ENCODE measurements at places on chromosomes 16 and 17.

- no peak for DNase-seq
Observed at GRCh38 chr16:49600976-49601375, 227.4 kb downstream of the C16orf78 start.

GRCh38 chr17:44362949-44363612 lies 572 bp downstream of the FAM171A2 start:
- DNase-seq, result no peak

DNA sequence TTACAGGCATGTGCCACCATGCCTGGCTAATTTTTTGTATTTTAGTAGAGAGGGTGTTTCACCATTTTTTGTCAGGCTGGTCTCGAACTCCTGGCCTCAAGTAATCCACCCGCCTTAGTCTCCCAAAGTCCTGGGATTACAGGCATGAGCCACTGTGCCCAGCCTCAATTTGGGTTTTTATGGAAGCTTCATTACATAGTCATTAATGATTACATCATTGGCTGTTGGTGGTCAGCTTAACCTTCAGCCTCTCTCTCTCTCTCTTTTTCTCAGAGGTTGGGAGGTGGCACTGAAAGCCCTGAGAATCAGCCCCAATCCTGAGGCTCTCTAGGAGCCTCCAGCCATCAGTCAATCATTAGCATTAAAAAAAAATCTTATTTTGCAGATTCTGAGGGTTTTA lies 45.3 kb downstream of the C17orf58 start:
- DNase-seq, result no peak

DNA sequence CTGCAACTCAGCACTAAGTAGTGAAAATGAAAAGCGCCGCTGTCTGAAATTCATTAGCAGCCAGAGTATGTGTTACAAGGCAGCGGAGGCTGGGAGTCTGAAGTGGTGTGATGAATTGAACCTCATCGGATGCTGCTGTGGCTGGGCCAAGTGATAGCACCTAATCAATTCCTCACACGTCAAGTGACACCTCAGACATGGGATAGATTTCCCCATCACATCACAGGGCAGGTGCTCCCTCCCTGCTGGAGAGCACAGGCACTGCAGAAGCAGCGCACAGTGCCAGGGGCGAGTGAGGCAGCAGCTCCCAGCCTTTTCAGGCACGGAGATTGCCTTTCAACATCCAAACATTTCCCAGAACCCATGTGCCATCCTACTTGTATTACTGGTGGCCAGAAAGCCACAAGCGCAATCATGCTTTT lies 32.2 kb downstream of the DRC3 start:
- DNase-seq, result no peak

DNA sequence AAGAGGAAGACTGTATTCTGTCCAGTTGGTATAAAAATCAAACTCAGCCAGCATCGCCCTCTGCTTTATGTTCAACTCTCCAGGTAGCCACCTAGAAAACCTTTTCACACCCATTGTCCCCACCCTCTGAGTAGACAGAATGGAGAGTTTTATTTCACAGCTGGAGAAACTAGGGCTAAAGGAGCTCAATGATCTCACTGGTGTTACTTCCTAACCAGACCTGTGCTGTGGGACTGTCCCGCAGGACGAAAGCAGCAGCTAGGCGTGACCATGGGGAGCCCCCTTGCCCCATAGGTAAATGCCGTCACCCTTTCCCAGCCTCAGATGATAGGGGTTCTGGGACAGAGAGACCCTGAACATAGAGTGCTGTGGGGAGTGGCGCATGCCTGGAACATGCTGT lies 67.7 kb downstream of the CYLD start:
- no peak for DNase-seq

- no peak for DNase-seq
Observed at GRCh38 chr17:41600318-41600717, 12.2 kb downstream of the KRT16 start.

GRCh38 chr17:68498479-68499326 lies 13.5 kb upstream of the PRKAR1A start:
- DNase-seq, result no peak

GRCh38 chr16:14180481-14180944 lies 109.4 kb downstream of the MRTFB start:
- no peak for DNase-seq

DNA sequence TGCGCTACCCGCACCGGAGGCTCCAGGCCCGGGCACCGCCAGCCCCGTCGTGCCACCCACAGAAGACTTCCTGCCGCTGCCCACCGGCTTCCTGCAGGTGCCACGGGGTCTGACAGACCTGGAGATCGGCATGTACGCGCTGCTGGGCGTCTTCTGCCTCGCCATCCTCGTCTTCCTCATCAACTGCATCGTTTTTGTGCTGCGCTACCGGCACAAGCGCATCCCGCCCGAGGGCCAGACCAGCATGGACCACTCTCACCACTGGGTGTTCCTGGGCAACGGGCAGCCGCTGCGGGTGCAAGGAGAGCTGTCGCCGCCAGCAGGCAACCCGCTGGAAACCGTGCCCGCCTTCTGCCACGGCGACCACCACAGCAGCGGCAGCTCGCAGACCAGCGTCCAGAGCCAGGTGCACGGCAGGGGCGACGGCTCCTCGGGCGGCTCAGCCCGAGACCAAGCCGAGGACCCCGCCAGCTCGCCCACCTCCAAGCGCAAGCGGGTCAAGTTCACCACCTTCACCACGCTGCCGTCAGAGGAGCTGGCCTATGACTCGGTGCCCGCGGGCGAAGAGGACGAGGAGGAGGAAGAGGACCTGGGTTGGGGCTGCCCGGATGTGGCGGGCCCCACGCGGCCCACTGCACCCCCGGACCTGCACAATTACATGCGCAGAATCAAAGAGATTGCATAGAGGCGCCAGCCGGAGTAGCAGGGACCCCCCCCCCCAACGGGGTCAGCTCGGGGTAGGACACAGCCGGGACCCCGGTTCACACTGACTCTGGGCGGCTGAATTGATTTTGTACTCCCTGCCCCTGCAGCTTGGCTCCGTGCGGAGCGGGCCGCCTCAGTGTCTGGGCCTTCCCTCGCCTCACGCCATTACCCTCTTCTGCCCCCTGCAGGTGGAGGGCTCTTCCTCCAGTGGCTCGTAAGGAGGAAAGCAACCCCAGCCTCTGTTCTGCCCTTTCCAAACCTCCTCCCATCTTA lies 58.5 kb downstream of the TMEM132E start:
- peak; percentile 78 for DNase-seq

DNA sequence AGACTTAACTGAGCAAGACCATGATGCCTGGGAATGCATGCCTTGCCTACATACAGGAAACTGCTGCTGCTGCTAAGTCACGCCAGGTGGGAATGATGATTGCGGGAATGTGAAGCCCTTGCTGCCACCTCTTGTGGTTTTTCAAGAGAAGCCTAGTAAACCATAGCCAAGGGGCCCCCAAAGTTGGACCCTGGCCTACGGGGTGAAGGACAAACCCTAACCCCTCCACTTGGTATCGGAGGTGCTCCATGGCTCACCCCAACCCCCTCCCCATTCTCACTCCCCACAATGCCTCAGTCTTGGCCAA lies 233.9 kb downstream of the ZNF423 start:
- no peak for DNase-seq

- DNase-seq, result no peak
Observed at GRCh38 chr17:79671085-79671694, 59.6 kb upstream of the ENPP7 start.

DNA sequence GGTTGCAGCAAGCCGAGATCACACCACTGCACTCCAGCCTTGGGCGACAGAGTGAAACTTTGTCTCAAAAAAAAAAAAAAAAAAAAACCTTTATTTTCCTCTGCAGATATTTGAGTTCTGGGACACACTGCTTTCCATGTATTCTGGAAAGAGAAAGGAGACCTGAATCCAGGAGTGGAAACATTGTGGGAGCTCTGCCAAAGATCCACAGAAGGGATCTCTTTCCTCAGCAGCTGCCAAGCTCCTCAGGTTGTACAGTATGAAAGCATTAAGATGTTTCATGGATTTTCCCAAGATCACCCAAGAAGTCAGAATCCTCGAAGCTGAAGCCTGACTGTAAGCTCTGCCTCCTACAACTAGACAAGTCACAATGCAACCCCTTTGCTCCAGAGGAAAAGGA lies 13.5 kb downstream of the NPRL3 start:
- no peak for DNase-seq

DNA sequence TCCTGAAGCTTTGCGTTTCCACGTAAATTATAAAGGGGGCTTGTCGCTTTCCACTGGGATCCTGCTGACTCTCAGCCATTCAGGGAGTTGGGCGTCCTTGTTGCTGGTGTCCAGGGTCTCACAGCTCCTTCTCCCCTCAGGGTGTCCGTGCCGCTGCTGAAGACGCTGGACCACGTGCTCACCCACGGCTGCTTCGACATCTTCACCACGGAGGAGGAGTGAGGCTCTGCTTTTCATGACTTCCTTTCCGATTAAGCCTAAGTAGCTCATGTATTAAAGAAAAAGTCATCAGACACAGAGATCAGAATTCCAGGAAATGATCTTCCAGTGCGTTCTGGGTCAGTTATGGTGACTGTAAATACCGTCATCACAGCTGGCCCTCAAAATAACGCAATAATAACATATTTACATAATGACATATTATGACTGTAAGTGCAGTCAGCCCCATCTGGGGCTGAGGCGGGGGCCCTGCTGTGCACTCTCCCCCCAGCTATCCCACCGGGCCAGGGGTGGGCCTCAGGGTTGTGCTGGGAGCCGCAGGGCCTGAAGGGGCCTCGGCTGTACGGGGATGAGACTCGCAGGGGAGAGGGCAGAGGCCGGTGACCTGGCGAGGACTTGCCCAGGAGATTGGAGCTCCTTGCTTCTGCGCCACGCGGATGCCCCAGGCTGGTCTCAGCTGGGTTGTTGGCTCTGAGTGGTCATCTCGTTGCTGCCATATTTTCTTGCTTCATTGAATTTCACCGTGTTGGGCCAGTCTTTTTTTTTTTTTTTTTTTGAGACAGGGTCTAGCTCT lies 92.9 kb upstream of the ZNF750 start:
- DNase-seq, result no peak

- DNase-seq, result no peak
Observed at GRCh38 chr17:12242345-12242954, 221.8 kb downstream of the MAP2K4 start.

GRCh38 chr17:63571632-63572310 lies 21.5 kb downstream of the DCAF7 start:
- no peak for DNase-seq

- peak; percentile 45 for DNase-seq
Observed at GRCh38 chr16:85569615-85570212, 43.4 kb upstream of the GSE1 start.

DNA sequence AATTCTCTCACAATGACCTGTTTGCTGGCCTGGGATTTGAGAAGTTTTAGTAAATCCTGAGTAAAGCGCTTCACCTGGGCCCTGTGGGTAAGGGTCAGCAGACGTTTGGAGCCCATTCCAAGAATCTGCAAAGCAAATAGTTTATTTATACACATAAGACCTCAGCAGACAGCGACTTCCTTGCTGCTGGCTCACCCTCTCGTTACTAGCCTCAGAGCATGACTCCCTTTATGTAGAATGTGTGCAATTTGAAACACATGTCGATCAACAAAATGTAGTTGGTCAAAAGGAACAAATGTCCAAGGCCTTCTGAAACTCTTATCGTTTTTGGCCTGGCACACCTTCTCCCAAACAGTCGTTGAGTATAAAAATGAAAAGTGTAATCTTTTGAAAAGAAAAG lies 31.3 kb downstream of the MARF1 start:
- DNase-seq, result no peak

GRCh38 chr17:60039847-60040442 lies 38.8 kb downstream of the HEATR6 start:
- DNase-seq, result no peak

GRCh38 chr17:9472541-9472940 lies 103.1 kb downstream of the STX8 start:
- DNase-seq, result no peak

DNA sequence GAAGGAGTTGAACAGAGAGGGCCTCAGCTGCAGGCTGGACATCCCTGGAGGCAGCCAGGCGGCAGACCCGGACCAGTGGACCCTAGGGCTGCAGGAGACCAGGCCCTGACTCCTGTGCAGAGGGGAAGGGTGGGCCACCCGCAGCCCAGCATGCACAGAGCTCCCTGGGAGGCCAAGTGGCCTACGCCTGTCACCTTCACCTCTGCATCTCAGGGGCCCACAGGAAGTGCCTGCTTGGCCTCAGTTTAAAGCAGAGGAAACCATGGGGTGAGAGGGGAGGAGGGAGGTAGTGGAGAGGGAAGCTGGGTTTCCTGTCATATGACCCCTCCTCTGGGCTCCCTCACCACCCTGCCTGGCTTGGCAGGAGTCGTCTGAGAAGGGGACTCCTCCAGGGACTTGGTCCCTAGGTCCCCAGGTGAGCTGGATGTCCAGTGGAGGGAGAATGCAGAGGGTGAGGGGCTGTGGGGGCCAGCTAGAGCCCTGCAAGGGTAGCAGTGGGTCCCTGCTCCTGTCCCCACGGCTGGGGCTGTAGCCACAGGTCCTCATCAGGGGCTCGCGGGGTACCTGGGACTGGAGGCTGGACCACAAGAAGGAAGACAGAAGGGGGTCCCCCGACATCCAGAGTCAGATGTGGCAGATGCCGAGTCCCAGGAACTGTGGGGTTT lies at the start of gene TMC8:
Gene TMC8 (plus strand): TSS at position 335 of the 665 bp plus-strand sequence. CDS start 818 bp downstream, outside the sequence.
- peak; percentile 82 for DNase-seq

- DNase-seq, result no peak
Observed at GRCh38 chr17:17472333-17472920, 4.4 kb upstream of the MED9 start.

DNA sequence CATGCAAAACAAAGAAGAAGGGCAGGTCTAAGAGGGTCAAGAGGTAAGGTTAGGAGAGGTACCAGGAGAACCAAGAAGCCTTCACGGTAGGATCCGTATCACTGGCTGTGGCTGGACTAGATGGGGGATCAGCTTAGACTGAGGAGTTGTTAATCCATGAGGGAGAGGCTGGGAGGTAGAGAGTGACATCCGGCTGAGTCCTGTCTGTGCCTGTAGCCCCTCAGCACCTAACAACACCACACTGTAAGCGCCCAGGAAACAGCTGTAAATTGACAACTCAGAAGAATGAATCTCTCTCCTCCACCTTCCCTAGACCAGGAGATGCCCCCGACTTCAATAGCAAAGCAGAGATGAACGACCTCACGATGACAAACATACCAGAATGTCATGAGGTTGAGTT lies 199.4 kb upstream of the RPL38 start:
- no peak for DNase-seq

DNA sequence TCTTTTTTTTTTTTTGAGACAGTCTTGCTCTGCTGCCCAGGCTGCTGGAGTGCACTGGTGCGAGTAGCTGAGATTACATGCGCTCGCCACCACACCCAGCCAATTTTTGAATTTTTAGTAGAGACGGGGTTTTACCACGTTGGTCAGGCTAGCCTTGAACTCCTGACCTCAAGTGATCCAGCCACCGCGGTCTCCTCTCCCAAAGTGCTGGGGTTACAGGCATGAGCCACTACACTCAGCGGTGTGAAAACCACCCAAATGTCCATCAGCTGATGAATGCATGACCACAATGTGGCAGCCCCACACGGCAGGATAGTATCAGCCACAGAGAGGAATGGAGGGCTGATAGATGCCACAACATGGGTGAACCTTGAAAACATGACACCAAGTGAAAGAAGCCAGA lies 2.1 kb downstream of the P2RX5 start:
- peak; percentile 41 for DNase-seq

Measured in CD4-positive, alpha-beta T cell treated with Interleukin-1 beta for 1 hour (primary cell).